NCI-H2081 treated with DMSO at 0.1 percent for 48 hours (cell line): ENCODE measurements at places on chromosomes 6 and 20.

GRCh38 chr6:133891149-133891926, 2.4 kb downstream of the TCF21 start:
- DNase-seq: no peak

DNA sequence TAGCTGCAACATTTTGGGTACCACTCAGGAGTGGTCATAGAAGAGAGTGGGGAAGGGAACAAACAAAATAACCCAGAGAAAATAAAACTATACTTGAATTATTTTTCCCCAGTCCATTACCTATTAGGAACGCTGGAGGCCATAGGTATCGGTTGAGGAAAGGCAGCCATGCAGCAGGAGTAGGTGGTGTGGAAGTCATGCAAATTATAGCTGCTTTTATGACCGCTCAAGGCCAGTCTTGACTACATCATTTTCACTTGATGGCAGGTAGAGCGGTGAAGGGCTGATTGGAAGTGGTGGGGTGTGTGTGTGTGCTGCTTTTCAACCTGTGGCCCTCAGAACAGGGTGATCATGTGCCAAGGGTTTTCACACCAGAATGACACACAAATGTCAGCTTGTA, 36.5 kb upstream of the KIF13A start:
- no peak for DNase-seq

- no peak for DNase-seq
These were observed 96.7 kb downstream of the PHF3 start for GRCh38 chr6:63732336-63732735.

DNA sequence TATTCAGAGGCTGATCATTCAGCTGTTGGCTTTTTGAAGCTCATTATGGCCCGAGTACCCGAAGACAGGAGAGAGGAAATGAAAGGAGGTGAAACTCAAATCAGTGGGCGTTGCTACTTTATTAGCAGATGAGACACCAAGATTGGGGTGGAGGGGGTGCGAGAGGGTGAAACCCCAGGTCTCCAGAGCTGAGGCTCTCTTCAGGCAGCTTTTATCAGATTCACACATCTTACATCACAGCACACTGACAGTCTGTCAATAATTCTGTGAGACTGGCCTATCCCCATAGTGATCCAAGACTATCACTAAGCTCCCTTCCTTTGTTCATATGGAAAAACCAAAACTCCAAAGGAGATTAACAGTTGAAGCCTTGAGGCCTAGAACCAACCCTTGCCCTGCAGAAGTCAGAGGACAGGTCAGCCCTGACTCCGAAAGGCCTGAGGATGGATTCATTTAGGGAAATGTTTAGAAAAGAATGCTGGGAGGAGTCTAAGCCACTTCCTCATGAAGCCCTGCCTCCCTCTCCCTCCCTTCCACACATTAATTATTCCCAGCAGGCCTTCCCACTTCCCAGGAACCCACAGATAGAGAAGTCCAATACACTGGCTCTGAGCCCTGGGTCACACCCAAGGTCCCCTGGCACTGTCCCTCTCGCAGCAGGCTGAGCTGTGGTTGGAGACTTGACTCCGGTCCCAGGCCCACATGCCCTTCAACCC, 23.2 kb downstream of the TRERF1 start:
- DNase-seq: no peak

DNA sequence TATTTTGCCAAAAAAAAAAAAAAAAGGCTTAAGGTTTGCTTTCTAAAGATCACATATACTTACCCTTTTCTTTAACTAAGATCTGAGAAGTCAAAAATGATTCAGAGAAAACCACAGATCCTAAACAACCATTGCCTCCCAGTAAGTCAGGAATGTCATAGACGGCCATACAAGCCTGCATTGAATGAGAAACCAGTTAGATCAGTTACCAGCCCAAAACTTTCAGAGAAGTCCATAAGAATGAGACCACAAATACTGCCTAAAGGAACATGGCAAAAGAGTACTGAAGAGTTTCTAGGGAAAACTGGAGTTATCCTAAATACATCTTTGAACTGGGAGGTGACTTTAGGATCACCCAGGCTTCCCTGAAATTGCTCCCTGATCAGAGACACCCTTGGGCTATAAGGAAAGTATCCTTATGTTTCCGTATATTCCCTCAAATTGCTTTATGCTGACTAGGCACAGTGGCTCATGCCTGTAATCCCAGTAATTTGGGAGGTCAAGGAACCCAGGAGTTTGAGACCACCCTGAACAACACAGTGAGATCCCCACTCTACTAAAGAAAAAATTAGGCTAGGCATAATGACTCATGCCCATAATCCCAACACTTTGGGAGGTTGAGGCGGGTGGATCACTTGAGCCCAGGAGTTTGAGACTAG, 79.4 kb upstream of the SLC4A11 start:
- DNase-seq: no peak

DNA sequence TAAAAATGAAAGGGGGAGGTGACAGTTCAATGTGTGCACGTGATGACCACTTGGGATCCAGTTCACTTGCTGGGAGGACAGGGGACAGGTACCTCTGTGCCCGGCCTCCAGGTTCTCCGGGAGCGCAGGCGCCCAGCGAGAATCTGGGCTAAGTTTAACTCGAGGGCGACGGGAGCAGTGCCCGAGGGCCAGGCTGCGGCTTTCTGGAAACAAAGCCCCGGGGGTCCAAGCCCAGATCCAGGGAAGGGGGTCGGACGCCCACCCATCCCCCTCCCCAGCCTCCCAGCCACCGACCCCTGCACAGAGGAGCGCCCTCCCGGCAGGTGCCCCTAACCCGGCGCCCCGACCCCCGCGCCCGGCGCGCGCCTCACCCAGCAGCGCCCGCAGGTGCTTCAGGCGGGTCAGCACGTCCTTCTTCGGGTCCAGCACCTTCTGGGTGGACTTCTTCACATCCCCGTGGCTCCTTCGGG, 405 bp downstream of the RALGAPA2 start:
- no peak for DNase-seq

DNA sequence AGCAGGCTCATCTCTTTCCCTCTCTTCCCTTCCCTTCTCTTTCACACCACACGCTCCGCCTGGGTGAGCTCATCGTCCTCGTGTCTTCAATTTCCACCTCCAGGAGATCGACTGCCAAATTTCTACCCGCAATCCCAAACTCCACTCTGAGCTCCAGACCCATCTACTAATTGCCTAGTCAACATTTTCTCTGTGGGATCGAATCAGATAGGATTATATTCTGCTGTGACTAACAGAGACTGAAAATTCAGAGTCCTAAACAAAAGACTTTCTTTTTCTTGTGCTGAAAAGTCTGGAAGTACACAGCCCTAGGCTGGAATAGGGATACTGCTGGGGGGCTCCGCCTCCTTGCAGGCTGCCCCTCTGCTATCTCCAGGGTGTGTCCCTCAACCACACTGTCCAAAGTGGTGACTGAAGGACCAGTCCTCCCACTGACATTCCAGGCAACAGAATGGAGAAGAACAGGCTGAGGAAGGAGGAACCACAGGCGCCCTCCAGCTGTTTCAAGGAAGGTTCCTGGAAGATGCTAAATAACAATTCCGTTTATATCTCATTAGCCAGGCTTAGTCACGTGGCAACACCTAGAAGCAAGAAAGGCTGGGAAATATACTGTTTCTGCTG, 5.0 kb upstream of the HSPA12B start:
- DNase-seq: no peak

DNA sequence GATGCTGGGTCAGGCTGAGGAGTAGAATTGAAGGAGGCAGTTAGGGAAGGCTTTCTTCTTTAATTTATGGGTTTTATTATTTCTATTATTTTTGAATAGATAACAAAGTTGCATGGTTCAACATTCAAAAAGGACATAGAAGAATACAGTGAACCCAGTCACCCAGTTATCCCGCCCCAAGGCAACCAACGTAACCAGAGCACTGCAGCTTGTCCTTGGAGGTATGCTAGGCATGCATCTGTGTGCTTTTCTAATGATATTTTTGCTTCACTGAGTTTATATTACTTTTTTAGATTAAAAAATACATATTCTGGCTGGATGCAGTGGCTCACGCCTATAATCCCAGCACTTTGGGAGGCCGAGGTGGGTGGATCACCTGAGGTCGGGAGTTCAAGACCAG, 47.4 kb upstream of the DSN1 start:
- no peak for DNase-seq

- DNase-seq: no peak
These were observed 457.7 kb downstream of the CDKAL1 start for GRCh38 chr6:20991910-20992309.

DNA sequence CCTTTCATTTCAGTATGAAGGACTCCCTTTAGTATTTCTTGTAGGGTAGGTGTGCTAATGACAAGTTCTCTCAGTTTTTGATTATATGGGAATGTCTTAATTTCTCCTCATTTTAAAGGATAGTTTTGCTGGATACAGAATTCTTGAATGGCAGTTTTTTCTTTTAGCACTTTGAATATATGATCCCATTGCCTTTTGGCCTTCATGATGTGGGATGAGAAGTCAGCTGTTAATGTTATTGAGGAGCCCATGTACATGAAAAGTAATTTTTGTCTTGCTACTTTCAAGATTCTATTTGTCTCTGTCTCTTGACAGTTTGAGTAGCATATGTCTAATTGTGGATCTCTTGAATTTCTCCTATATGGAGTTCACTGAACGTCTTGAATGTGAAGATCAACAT, 30.9 kb downstream of the RSPH3 start:
- no peak for DNase-seq

DNA sequence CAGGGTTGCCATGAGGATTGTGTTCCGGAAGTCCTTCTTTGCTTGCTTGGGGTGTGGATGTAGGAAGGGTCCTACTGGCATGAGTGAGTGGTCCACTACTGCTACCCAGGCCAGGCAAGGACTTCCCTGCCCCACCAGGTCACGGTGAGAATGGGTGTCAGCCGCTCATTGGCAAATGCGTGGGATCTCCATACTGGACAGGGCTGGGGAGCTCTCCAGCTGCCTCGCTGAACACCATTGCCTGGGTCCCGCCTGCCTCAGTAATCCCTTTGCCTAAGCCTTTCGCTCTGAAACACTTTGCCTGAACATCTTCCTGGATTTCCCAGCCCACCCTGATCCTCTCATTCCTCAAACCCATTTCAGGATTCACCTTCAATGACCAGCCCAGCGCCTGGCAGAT, 59.5 kb downstream of the CTCFL start:
- DNase-seq: no peak

DNA sequence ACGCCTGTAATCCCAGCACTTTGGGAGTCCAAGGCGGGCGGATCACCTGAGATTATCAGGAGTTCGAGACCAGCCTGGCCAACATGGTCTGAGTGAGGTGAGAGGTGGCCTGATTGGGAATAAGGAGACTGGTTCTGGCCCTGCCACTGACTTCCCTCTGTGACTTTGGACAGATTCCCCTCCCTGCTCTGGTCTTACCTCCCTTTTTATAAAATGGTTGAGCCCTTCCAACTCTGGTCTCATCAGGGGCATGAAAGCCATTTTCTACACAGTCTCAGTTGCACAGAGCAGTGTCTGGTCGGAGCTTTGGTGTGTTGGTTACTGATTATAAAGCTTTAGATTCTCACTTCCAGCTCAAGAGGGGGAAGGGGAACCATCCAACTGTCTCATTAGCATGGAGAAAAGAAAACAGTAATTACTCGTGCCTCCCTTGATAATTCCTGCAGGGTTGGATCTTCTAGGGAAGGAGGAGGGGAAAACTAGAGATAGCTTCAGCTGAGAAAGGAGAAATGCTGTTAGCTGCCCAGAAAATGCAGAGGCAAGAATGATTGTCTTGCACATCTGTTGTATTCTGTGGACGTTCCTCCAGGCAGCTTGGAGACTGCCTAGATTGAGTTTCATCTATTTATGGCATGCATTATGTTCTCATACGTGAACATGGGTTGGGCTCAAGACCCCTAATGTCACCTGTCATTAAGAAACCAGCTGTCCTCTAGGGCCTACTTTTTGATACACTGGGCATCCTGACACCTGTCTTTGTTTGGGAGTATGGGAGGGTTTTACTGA, 30.4 kb downstream of the RALY start:
- no peak for DNase-seq

GRCh38 chr20:62570897-62571668, 71.2 kb upstream of the SLCO4A1 start:
- DNase-seq: no peak

DNA sequence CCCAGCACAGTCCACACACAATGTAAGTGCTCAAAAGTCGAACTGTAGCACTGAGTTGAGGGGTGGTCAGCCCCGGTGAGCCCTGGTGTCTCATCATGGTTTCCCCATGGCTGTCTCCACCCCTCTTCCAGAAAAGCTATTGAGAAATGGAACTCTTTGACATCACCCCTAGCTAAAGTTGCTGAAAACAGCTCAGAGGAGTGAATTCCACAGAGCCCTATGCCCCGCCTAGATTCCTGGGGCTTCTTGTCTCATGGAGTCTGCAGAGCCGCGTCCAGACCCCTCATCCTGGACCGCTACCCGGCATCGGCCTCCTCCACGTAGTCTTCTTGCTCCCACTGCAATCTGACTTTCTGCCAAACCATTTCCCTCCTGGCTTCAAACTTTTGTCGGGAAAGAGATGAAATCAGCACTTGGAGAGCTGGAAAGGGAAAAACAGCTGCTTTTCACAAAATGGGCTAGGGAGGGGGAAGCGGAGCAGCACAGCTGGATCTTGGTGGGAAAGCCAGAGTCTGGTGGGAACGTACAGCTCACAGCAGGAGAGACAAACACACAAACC, 132.2 kb downstream of the SNX5 start:
- DNase-seq: no peak

DNA sequence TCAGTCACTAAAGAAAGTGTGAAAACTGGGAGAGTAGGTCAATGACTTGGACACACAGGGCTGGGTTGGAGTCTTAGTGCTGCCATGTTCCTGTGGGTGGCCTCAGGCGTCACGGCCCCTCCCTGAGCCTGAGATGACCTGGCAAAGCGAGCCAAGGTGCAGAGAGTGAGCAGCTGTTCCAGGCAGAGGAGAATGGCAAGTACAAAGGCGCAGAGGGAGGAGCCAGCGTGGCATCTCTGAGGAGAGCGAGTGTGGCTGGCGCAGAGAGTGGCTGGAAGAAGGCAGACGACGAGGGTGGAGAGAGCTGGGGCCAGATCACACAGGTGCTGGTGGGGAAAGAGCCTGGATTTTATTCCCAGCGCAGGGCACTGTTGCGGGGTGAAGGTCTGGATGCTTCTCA, 20.6 kb upstream of the CHMP4B start:
- DNase-seq: no peak

GRCh38 chr6:82786248-82786647, 279.4 kb downstream of the UBE3D start:
- DNase-seq: no peak

DNA sequence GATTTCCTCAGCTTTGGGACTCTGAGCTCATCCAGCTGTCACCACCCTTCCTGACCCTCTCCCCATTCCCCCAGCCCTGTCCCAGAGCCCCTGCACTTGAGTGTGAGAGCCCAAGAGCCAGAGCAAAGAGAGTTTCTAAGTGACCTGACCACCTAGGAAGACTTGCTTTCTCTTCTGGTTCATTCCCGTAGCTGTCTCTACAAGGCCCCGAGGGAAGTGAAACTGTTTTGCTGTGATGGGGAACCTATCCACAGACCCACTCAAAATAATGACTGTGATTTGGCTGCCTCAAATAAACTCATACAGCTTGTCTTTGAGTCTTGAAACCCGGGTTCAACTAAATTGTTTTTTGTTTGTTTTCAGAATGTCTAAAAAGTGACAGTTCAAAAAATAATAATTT, 74.6 kb upstream of the XRN2 start:
- no peak for DNase-seq

- no peak for DNase-seq
These were observed 31.2 kb downstream of the GPLD1 start for GRCh38 chr6:24458134-24458533.
